Midbrain (tissue), 1 donor: ENCODE measurements at places on chromosomes 3 and 15.

DNA sequence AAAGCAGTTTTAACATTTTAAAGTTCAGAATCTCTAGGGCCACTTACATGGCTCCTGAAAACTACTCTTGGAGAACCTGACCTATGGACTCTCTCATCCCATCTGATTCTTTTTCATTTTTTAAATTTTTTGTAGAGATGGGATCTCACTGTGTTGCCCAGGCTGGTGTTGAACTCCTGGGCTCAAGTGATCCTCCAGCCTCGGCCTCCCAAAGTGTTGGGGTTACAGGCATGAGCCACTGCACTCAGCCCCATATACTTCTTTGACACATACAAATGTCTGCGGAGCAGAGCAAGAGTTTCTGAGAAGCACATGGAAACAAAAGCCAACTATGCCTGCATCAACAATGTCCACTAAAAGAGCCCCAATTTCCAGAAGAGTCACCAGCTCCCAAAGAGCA is 189.8 kb downstream of the FOXP1 start:
- DNase-seq = no peak

DNA sequence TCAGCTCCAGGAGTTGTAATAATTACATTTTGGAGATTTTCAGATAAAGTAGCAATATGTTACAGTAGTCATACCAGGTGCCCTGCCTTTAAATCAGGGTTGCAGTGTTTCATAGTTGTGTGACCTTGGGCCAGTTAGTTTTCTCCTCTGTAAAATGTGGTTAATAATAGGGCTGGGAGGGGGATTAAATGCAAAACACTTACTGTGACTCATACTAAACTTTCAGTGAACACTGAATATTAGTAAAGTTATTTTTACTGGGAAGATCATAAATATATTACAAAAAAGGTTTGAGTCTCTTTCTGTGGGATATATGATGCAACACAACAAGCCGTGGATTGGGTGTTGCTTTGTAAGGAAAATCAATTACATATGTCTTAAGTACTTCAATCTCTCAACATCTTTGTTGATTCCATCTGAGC is 1.1 kb upstream of the EBLN2 start:
- DNase-seq = no peak

DNA sequence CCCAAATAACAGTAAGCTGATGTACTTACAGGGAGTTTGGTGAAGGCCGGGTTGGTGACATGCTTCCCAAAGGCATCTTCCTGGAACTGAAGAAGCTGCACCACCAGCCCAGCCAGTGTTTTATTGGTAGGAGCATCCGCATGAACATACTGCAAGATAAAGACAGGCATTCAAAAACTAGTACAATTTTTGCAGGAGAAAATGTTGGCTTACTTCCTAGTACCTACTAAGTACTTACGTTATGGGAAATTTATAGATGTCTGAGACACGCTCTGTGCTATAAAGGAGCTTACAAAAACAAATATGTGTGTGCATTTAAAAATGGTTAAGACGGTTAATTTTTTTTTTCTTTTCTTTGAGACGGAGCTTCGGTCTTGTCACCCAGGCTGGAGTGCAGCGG is 8.9 kb downstream of the SMARCC1 start:
- DNase-seq = no peak

GRCh38 chr15:58058073-58058472 is 7.4 kb downstream of the ALDH1A2 start:
- no peak for DNase-seq

DNA sequence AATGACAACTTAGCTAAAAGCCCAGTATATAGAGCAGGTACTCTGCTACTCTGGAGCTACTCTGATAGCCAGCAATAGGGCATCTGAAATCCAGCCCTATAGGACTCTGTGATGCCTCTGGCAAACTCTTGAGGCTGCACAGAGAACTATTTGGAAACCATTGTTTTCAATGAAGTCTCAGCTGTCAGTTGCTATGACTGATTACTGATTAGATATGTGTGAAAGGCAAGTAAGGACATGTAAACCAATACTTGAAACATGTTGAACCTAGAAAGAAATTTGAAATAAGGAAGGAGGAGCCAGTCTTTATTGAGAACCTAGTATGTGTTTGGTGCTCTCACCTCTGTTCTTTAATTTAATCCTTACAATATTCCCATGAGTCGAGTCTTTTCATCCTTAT is 40.2 kb upstream of the CRTC3 start:
- no peak for DNase-seq

GRCh38 chr3:196632046-196632751 is 7.3 kb upstream of the NRROS start:
- peak; percentile 76 for DNase-seq

DNA sequence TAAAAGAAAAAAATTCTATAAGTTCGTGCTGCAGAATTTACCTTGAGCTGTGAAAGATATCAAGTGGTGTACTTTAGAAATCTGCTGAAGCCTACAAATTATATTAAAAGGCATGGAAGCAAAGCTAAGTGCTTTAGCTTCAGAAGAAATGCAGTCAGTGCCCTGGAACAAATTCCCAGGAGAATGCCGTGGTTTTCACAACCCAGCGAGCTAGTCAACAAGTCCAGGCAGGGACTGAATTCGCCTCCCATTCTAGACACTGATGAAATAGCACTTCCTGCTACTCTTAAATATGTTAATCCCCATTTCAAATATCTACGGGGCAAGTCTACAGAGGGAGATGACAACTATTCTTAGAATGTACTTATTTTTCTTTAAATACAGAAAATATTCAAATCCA is 326.4 kb upstream of the IGF1R start:
- no peak for DNase-seq

DNA sequence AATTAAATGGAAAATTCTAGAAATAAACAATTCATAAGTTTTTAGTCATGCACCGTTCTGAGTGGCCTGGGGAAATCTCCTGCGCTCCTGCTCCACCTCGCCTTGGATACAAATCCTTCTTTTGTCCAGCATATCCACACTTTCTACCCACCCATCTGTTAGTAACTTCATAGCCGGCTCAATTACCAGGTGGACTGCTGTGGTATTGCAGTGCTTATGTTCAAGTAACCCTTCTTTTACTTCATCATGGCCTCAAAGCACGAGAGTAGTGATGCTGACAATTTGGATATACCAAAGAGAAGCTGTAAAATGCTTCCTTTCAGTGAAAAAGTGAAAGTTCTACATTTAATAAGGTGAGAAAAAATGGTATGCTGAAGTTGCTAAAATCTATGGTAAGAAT is 142.3 kb upstream of the CHL1 start:
- no peak for DNase-seq

DNA sequence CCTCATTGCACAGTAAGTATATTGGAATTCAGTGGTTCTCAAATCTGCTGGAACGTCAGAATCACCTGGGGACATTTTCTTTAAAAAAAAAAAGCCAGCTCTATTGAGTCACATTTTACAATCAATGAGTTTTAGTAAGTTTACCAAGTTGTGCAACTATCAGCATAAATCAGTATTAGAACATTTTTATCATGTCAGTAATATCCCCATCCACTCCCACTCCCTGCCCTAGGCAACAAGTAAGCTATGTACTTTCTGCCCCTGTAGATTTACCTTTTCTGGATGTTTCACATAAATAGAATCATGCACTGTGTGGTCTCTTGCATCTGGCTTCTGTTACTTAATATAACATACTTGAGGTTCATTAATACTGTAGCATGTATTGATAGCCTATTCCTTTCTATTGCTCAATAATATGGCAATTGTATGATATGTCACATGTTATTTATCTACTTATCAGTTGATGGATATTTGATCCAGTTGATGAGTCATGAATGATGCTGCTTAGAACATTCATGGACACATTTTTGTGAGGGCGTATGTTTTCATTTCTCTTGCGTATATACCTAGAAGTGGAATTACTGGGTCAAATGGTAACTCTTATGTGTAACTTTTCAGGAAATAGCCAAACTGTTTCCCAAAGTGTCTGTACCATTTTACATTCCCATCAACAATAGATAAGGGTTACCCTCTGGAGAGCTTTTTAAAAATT is 180.5 kb downstream of the THSD4 start:
- DNase-seq = no peak

DNA sequence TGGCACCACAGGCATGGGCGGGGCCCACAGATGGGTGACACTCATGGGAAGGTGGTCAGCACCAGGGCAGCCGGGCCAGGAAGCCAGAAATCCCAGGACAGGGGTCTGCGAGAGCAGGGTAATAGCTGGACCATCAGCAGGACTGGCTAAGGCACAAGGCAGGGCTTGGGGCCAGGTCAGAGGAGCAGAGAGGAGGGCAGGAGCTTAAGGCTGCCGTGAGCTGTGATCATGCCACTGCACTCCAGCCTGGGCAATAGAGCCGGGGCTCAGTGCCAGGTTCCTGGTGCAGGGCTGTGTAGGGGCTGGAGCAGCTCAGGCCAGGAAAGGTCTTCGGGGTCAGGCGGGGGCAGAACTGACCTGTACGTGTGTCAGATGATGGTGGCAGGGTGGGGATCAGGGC is 64.2 kb upstream of the LINGO1 start:
- DNase-seq = no peak

DNA sequence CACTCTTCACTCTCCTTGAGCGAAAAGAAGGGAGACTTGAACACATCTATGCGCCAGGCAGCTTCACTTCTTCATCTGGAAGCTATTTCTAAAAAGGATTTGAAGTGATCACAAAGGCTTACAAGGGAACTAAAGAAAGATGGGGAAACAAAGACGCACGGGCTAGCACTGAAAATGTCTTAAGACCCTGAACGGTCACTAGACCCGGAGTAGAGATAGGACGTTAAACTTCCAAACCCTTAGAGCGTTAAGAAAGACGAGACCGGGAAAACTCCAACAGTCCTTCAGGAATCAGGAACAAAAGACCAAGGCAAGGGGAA is 47.5 kb upstream of the EPHB3 start:
- DNase-seq = no peak

DNA sequence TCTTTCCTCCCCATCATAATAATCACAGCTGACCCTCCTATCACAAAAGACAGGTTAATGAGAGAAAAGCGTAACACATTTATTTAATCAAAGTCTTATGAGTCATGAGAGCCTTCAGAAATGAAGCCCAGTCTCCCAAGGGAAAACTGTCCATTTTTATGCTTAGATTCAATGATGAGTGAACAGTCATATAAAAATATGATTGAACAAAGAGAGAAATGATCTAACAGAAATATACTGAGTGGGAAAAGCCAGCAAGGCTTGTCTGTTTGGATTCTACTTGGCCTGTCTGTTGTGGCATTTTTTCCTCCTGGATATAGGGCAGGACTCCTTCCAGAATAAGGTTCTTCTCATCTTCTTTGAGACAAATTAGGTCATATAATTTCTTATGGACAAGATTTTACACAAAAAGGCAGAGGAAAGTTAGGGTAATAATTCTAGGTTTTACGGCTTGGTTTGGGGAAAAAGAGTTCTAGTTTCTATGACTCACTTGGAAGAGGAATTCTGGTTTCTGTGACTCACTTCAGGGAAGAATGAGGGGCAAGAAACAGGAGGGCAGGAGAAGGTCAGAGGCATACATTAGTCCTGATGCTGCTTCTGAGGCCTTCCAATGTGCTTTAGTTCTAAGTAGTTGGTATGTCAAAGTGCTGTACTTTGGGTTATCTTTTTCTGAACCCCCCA is 534.2 kb downstream of the ZIC1 start:
- DNase-seq = no peak

GRCh38 chr15:78930577-78931388 is 14.1 kb downstream of the CTSH start:
- DNase-seq = no peak

GRCh38 chr3:23767546-23767945 is 38.2 kb upstream of the UBE2E1 start:
- DNase-seq = no peak

- DNase-seq = peak; percentile 7
Measured at GRCh38 chr3:11825301-11825700, 21.4 kb downstream of the TAMM41 start.

- no peak for DNase-seq
Measured at GRCh38 chr3:180980611-180981010, 8.9 kb downstream of the DNAJC19 start.

DNA sequence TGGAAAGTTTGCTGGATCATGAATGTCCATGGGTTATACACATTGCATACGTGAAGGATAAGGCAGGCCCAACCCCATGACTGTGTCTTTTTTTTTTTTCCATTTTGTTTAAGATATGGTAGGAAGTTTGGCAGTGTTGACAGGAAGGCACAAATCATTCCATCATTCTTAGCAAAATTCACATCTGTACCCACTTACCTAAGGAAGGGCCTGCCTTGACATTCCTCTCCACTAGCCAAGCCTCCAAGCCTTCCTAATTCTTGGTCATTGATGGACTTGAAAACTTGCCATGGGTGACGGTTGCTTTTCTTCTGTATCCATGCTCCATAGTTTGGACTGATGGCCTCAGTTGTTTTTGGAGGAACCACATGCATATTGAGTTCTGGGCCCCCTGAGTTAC is 54.4 kb downstream of the ARNT2 start:
- DNase-seq = no peak

- no peak for DNase-seq
Measured at GRCh38 chr15:87416591-87417257, 839.8 kb downstream of the NTRK3 start.

GRCh38 chr15:55254916-55255679 is 34.5 kb downstream of the RAB27A start:
- no peak for DNase-seq
